Upper lobe of left lung (tissue), 6 donors: ENCODE measurements at places on chromosomes 4 and X. TPM values are rescaled to one million over a fixed set of nuclear protein-coding genes. Genes with fewer than 3 reads are reported as not detected.

Gene XAGE1B
- 0.54 TPM for total RNA-seq

DNA sequence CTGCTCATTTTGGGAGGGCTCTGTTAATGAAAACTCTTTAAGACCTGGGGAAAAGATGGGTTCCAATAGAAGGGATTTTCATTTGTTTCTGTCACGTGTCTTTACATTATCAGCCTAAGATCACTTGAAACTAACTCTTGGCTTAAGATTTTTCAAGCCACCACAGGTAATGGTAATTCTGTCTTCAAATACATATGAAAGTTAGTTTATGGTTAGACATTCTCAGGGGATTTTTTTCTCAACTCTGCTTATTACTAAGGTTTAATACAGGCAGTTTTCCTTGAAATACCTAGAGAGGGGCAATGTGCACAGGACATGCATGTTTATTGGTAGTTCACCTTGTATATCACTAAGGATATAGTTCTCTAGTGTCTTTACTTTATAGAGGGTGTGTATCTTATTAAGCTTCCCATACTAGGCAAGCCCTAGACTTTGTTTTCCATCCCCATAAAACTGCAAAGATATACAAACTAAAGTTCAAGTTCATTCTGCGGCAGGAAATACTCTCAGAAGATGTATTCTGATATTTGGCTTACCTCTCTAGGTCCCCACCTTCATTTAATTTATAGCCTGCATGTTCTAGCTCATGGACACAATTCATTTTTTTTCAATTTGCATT is 38.2 kb upstream of the MYOZ2 start:
- no peak for DNase-seq

DNA sequence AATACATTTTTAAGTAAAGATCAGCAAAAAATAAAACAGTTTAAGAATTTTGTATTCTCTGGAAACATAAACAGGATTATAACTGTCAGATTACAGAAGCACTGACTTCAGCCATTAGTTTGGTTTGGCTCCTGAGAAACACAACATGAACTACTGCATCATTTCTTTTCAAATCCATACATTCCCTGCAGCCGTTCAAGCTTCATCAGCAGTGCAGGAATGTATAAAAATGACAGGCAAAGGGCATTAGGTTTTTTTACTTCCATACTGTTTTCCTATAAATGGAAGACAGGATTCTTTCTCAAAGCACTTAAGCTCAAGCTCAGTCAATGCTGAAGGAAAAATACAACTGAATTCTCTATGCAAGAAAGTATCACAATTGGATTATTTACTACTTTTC is 4.2 kb upstream of the MAB21L2 start:
- no peak for DNase-seq

DNA sequence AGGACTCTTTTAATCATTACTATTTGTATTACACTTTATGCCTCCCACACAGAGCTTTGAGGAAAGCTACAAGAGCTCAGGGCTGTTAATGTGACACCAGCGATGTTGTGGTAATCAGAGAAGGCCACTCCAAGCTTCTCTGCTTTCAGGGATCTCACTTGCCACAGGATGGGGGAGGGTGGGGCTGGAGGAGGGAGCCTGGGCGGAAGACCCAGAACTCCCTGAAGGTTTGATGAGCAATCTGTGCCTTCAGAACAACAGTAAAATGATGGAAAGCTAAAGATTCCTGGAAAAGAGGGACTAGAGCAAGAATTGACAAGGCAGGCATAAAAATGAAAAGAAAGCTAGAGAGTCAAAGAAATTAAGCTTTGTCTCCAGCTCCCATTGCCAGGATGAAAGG is 75.6 kb downstream of the MAML3 start:
- peak; percentile 53 for DNase-seq
